Smooth muscle cell of the umbilical artery (primary cell): ENCODE measurements at places on chromosomes 13 and 19. TPM values are rescaled to one million over a fixed set of nuclear protein-coding genes. Genes with fewer than 3 reads are reported as not detected.

The C19orf81 gene
- not detected in 2 replicates for total RNA-seq

The FEM1A gene
- total RNA-seq = 7.4 and 10.7 TPM in 2 replicates

The ZSCAN22 gene
- 2.7 and 3.5 TPM in 2 replicates for total RNA-seq

The STOML3 gene
- not detected in 2 replicates for total RNA-seq

The ANGPTL8 gene
- total RNA-seq = not detected in 2 replicates

The VSTM2B gene
- not detected in 2 replicates for total RNA-seq

The ZNF492 gene
- total RNA-seq = under 0.01 and 0.60 TPM in 2 replicates

The ZNF415 gene
- 8.3 and 9.9 TPM in 2 replicates for total RNA-seq

The PLIN3 gene
- total RNA-seq = 276 and 443 TPM in 2 replicates

The ZNF382 gene
- total RNA-seq = 6.7 and 8.6 TPM in 2 replicates

The ZNF738 gene
- 6.8 and 9.0 TPM in 2 replicates for total RNA-seq

The GARRE1 gene
- 16.0 TPM in 2 replicates for total RNA-seq

The EDNRB gene
- 0.23 and 1.8 TPM in 2 replicates for total RNA-seq

The OR10H1 gene
- not detected in 2 replicates for total RNA-seq

The LPAR2 gene
- total RNA-seq = 0.89 and 1.6 TPM in 2 replicates

The SIGLEC6 gene
- total RNA-seq = not detected in 2 replicates

The FGF14 gene
- under 0.01 TPM in 1 of 2 replicates, not detected in the other for total RNA-seq

The SLAIN1 gene
- total RNA-seq = 0.30 and 0.65 TPM in 2 replicates

The FAM124A gene
- total RNA-seq = 0.14 and 1.2 TPM in 2 replicates
